GM04504 (cell line): ENCODE measurements at places on chromosomes 16 and 17.

GRCh38 chr16:86061721-86062120 lies 162.8 kb downstream of the IRF8 start:
- no peak for DNase-seq

DNA sequence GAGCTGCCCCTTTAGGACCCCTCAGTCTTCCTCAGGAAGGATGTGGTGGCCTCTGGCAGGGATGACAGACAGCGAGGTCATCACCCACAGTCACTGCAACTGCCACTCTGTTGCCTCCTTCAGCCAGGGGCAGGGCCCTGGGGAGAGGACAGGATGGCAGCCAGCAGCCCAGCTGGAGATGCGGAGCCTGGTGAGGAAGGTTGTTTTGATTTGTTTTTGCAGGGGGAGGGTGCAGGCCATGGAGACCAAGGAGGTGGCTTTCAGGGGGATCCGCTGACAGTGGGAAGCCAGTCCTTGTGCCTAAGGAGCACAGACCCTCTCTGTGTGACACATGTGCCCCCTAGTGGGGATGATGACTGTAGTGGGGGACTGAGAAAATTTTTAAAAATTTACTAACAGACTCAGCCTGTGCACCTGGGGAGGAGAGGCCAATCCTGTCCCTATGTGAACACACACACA lies 7.4 kb downstream of the PRCD start:
- DNase-seq = no peak

DNA sequence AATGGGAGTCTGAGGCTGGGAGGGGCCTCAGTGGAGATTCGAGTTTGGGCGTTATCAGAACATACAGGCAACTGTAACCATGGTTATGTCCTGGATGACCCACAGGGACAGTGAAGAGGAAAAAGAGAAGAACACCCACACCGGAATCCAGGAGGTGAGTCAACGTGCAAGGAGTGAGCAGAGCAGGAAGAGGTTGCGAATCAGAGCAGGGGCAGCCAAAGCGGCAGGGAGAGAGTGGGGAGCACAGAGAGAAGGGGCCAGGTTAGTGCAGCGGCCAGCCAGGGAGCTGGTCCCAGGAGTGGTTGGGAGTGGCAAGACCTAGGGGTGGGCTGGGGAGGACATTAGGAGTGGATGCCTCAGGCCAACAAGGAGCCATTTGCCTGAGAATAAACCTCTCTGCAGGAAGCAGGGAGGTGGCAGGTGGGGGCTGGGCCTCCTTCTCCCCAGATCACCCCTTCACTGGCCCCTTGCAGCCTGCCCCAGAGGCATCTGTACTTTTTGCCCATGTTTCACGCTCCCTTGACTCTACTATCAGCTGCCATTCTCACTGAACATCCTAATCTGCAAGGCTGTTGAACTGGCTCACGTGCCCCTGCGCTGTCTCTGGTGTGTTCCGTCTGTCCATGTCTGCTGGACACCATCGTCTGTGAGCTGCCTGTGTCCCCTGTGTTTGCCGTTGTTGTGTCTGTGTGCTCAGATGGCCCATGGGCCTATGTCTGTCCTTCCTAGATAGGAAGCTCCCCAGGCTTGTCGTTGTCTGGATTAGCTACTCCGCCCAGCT lies 5.1 kb downstream of the KRT13 start:
- peak; percentile 26 for DNase-seq

DNA sequence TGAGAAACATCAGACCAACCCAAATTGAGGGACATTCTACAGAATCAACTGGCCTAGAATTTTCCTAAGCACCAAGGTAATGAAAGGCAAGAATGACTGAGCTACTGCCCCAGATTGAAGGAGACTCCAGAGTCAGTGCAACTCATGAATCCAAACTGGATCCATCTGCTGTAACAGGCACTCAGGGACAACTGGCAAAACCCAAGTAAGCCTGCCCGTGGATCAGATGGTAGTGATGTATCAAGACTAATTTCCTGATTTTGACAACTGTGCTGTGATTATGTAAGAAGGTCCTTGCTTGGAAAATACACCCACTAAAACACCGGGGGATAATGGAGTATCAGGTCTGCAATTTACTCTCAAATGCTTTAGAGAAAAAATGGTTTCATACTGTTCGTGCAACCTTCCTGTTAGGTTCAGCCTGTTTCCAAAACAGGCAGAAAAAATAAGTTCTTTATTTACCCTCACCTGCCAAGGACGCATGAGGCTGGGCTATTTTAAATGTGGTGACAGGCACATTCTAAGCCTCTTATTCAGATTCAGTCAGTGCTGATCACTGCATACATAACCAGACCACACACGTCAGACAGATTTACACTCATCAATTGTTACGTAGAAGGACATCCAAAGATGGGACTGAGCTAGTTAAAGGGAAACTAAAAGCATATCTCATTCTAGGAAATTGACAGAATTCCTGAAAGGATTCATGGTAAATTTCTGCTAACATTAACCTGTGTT lies 7.0 kb downstream of the MBTPS1 start:
- DNase-seq = no peak

DNA sequence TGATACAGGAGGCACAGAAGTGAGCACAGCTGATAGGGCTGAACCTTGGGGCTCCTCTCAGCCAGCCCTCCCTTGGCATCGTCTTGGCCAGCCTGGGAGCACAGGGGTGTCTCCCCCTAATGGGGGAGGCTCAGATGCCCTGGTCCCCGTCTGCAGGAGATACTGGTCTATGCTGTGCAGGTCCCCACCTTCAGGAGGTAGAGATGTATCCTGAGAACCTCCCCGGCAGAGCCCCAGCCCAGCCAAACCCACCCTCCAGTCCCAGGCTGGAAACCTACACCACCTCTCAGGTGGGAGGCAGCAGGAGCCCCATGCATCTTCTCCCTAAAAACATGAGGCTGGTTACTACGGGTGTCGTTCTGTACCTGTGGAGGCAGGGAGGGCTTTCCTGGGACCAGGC lies 38.7 kb downstream of the ABCC6 start:
- DNase-seq = no peak

DNA sequence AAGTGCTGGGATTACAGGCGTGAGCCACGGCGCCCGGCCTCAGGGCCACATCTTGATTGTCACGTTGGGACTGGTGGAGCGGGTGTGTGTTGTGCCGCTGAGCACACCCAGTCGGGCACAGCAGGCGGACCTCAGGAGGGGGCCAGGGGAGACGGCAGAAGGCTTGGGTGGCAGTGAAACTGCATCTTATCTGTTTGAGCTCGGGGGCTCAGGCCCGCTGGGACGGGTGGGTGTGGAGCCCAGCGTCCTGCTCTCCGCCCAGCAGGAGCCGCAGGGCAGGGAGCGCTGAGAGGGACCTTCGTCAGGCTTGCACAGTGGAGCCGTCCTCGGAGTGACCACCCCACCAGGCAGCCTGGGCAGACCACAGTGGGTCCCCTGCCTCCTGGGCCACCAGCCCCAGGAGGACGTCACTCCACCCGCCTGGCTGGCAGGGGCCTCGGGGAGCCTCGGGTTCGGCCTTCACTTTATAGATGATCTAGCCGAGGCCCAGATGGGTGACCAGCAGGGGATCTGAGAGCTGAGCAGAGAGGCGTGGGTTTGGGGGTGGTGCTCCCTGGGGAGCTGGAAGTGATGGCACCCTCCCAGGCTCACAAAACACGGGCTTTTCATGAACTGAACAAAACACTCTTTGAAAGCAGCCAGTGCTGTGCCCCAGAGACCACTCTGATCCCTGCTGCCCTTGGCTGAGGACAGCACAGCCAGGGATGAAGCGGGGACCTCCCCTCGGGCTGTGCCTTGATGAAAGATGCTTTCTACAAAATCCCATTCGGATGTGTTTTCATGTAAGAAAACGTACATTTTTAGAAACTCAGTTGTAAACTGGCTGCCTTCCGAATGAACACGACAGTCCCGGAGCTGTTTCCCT lies 181.1 kb downstream of the SEC14L1 start:
- peak; percentile 29 for DNase-seq

DNA sequence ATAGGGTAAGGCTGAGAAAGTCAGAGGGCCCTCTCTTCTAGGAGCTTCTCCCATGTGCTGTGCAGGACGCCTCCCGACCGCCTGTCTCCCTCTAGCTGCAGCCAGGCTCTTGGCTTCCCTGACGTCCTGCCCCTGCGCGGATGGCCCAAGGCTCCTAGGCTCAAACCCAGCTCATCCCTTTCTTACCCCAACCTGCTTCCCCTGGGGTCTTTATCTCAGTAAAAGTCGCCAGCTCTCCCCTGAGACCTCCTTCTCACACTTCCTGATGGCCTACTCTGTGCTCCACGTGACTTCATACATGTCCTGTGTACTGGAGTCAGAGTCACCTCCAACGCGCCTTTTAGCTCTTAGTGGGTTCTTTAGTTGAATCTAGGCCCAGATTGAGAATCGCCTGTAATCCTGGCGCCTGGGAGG lies 1.1 kb upstream of the ZNF747 start:
- DNase-seq = peak; percentile 39

DNA sequence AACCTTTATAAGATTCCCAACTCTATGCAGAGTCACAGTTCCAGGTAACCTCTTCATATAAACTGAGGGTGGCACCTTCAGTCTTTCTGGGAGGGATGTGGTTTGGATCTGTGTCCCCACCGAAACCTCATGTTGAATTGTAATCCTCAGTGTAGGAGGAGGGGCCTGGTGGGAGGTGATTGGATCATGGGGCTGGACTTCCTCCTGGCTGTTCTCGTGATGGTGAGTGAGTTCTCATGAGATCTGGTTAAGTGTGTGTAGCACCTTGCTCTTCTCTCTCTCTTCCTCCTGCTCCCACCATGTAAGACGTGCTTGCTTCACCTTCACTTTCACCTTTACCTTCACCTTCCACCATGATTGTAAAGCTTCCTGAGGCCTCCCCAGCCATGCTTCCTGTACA lies 30.5 kb downstream of the HS3ST2 start:
- no peak for DNase-seq

GRCh38 chr17:55157165-55157564 lies 107.6 kb upstream of the HLF start:
- DNase-seq = no peak

GRCh38 chr17:19482576-19482975 lies 51.1 kb upstream of the SLC47A1 start:
- DNase-seq = no peak

- DNase-seq = no peak
These were observed 8.5 kb downstream of the FNDC8 start for GRCh38 chr17:35129973-35130351.

- DNase-seq = no peak
These were observed 20.2 kb upstream of the RBFOX3 start for GRCh38 chr17:79630821-79631639.

DNA sequence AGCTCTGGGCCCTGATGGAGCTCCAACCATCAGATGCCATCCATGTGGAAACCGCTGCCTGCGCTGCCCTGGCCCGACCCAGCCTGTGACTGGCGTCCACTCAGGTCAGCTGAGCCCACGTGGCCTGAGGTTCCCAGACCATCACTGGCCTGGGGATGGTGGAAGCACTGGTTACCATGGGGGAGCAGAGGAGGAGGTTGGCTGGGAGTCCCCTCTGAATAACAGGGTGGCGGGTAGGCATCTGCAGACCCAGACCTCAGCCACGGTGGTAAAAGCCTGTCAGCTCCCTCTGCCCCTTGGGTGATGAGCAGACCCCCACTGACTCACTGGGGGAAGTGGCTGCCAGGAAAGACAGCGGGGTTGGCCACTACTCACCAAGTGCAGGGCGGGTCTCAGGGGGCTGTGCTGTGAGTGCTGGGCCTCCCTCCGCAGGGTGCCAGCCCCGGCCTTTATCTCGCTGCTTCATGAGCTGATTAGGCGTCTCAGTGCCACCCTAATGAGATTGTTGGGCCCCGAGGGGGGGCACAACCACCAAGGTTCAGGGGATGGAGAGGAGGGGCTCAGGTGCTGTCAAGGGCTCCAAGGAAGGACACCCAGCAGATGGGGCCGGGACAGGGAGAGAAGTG lies at the start of gene PDE6G:
PDE6G (minus strand) TSS at position 425 of the 626 bp plus-strand sequence. CDS start 3,237 bp downstream, outside the sequence.
- no peak for DNase-seq
